ENCODE measurements at places on chromosomes 4 and X.

DNA sequence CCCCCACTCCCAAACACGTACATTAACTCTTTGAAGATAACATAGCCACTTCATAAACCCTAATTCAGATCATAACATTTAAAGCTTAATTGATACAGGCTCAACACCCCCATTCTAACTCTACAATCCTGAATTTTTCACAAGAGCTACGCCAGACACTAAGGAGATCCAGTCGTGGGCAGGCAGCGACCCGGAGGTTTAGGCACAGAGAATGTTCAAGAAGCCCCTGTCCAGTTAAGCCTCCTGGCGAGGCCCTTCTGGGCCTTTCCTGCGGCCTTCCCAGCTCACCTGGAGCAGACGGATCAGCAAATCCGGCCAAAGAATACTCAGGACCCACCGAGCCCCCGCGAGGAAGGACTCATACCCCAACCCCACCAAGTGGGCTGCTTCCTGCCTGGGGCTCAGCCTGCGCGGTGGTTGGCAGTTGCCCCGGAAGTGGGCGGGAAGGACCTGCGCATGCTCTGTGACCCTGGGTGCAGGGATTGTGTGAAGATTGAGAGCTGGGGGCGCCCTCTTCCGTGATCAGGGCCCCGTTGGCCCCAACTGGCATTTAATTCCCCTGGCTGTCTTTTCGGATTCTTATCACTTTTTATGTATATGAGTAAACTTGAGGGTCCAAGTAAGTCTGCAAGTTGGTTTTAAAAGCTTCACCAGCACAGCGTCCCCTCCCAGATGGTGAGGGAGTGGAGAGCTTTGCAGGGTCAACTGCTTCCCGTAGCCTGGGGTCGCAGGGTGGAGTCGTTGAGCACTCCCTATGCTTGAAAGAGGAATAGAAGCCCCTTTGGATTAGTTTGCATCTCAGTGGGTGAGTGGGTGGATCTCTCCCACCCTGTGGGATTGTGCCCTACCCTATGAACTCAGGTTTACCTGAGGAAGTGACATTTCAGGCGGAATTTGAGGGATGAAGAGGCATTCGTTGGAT is at the start of gene TRIM61:
Gene TRIM61 (minus strand): TSS at position 415 of the 922 bp plus-strand sequence. CDS start 7,655 bp downstream, outside the sequence.
- no peaks in the 10 kb centered on the region for H3K27me3 ChIP-seq
- H3K4me3 ChIP-seq: peak within 1 kb of the TSS; percentile 83
- H3K36me3 ChIP-seq: no peaks in the 10 kb centered on the region
- peaks cover 5% of the 10 kb centered on the region for H3K4me1 ChIP-seq

GRCh38 chr4:120960656-120961267 is 38.2 kb upstream of the PRDM5 start:
- H3K36me3 ChIP-seq: no peaks in the 10 kb centered on the region
- no peaks in the 10 kb centered on the region for H3K4me1 ChIP-seq
- no peak for DNase-seq

DNA sequence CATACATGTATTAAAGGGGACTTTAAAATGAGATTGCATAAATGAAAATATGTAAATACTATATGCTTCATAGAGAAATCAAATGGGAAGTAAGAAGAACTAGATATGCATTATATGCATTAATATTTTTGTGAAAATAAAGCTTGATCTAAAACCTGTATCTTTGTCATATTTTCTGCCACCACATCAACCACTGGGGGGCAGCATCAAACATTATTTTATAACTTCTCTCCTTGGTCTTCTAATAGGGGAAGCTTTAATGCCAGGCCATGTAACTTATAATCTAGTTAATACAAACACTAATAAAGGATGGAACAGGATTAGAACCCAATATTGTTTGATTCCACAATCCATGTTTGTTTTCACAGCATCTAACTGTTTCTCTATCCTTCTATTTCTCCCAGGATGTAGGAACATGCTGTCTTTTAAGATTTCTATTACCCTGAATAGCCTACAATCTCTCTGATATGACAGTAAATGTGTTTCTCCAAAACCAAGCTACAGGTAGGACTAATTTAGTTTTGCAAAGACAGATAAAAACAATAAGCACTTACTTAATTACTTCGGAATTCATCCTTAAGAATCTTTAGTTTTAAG is 10.0 kb downstream of the QRFPR start:
- H3K4me1 ChIP-seq: no peaks in the 10 kb centered on the region
- H3K36me3 ChIP-seq: no peaks in the 10 kb centered on the region
- DNase-seq: no peak
- H3K27me3 ChIP-seq: peaks cover 15% of the 10 kb centered on the region
- H3K27ac ChIP-seq: no peak overlapping the region

DNA sequence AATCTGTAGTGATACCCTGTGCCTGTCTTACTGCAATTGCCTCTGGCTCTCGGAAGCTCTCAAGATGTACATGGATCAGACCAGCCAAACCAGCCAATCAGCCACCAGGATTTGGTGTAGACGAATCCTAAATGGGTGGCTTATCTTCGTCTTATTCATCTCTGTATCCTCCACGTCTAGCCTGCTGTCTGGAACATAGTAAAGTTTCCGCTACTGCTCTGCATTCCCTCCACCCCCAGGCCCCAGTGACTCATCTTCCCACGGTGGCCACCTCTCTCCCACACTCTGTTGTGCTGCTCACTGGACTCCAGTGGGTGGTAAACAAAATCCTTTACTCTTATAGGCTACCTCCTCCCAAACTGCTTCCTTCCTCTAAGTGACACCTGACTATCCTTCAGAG is 37.8 kb downstream of the SEPTIN6 start:
- H3K4me1 ChIP-seq: peaks cover 6% of the 10 kb centered on the region
- peak; percentile 92 for DNase-seq
- H3K36me3 ChIP-seq: no peaks in the 10 kb centered on the region

GRCh38 chr4:3009422-3009821 is 46.1 kb downstream of the GRK4 start:
- no peaks in the 10 kb centered on the region for H3K27me3 ChIP-seq
- no peaks in the 10 kb centered on the region for H3K36me3 ChIP-seq
- no peak for DNase-seq
- H3K27ac ChIP-seq: no peak overlapping the region

GRCh38 chrX:23515028-23515427 is 152.3 kb upstream of the PRDX4 start:
- no peaks in the 10 kb centered on the region for H3K4me1 ChIP-seq
- no peaks in the 10 kb centered on the region for H3K36me3 ChIP-seq
- H3K27ac ChIP-seq: no peak overlapping the region
- no peak for DNase-seq
- H3K4me3 ChIP-seq: no peak overlapping the region

- H3K36me3 ChIP-seq: no peaks in the 10 kb centered on the region
- DNase-seq: no peak
- no peak overlapping the region for H3K4me3 ChIP-seq
- H3K4me1 ChIP-seq: no peaks in the 10 kb centered on the region
- H3K27ac ChIP-seq: no peak overlapping the region
- peaks cover 6% of the 10 kb centered on the region for H3K27me3 ChIP-seq
Measured at GRCh38 chrX:112521676-112522075, 158.1 kb downstream of the LHFPL1 start.

DNA sequence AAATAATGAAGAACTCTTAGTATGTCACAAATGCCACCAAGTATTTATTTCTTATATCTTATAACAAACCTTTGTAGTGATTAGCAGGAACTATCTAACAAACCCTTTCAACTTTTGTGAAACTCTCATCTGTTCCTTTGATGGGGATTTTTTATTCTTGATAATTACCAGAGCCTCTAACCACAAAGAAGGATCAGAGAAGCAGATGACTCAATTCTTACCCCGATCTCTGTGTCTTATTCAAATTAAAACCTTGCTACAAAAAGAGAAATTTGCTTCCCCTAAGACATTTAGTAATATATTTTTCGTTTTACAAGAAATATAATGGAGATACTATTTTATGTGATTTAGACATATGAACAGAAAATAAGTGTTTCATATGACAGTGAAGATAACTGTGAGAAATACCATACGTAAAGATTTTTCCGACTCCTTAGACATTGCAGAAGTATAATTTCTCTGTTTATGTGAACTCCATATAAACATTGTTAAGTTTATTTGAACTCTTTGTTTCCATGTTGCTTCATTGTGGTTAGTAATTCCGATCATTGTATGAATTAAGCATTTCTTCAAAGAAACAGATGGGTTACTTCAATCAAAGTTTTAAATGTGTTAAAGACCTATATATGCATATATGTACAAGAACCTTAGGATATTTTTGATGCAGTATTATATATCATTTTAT is 205.4 kb downstream of the CFAP299 start:
- H3K4me1 ChIP-seq: no peaks in the 10 kb centered on the region
- H3K27ac ChIP-seq: no peak overlapping the region
- H3K4me3 ChIP-seq: no peak overlapping the region
- no peaks in the 10 kb centered on the region for H3K36me3 ChIP-seq
- peak; percentile 8 for DNase-seq
- no peaks in the 10 kb centered on the region for H3K27me3 ChIP-seq

GRCh38 chrX:9562851-9563250 is 98.0 kb downstream of the TBL1X start:
- H3K4me1 ChIP-seq: peaks cover 22% of the 10 kb centered on the region
- peak; percentile 64 for DNase-seq
- H3K27ac ChIP-seq: peak overlapping the region; percentile 1
- H3K27me3 ChIP-seq: no peaks in the 10 kb centered on the region

DNA sequence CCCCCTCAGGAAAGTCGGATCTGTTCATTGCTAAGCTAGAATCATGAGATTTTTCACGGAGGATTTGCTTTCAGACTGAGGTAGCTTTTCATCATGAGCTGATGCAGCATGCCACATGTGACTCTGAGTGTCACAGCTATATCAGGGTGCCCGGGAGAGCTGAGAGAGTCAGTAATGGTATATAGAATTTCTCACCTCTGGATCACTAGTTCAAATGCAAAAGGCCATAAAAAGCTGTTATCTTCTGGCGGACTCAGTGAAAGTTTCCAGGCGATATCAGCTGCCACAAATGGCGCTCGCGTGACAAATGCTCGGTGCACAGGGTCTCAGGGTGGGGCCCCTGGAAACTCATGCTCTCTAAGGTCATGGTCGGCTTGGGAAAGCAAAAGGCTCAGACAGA is 150.1 kb downstream of the DHX15 start:
- no peak overlapping the region for H3K27ac ChIP-seq
- H3K4me1 ChIP-seq: no peaks in the 10 kb centered on the region
- no peak overlapping the region for H3K4me3 ChIP-seq
- DNase-seq: no peak

DNA sequence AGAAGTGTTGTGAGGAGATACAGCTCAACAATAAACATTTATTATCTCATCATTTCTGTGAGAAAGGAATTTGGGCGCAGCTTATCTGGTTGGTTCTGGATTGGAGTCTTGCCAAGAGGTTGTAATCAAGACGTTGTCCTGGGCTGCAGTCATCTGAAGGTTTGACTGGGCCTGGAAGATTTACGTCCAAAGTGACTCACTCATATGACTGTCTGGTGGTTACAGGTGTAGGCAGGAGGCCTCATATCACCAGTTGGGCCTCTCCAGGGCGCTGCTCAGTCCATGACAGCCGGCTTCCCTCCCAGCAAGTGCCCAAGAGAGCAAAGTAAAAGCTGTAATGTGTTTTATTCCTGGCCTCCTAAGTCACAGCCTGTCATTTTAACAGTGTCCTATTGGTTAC is 106.3 kb downstream of the USP46 start:
- no peak overlapping the region for H3K27ac ChIP-seq
- H3K27me3 ChIP-seq: no peaks in the 10 kb centered on the region
- H3K36me3 ChIP-seq: no peaks in the 10 kb centered on the region
